RKO (cell line): ENCODE measurements at places on chromosomes 12 and 14.

- DNase-seq: no peak
These were observed 17.8 kb upstream of the SALL2 start for GRCh38 chr14:21543963-21544362.

GRCh38 chr14:22399776-22400175 is 189.2 kb downstream of the DAD1 start:
- no peak for DNase-seq

DNA sequence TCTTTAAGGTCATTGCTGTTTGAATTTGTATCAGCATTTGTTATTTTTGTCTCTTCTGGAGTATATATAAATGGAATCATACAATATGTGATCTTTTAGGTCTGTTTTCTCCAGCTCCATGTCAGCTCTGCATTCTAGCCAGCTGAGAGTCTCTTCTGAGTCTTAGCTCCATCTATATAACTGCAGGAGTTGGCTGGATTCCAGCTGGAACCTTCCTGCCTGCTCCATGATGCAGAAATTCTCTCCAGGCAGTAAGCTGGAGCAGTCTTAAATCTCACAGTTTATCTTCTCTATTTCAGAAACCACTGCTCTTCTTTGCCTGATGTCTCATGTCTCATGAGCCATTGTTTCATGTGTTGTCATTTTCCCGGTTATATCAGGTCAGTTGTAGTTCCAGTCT is 827.6 kb downstream of the NRXN3 start:
- no peak for DNase-seq

DNA sequence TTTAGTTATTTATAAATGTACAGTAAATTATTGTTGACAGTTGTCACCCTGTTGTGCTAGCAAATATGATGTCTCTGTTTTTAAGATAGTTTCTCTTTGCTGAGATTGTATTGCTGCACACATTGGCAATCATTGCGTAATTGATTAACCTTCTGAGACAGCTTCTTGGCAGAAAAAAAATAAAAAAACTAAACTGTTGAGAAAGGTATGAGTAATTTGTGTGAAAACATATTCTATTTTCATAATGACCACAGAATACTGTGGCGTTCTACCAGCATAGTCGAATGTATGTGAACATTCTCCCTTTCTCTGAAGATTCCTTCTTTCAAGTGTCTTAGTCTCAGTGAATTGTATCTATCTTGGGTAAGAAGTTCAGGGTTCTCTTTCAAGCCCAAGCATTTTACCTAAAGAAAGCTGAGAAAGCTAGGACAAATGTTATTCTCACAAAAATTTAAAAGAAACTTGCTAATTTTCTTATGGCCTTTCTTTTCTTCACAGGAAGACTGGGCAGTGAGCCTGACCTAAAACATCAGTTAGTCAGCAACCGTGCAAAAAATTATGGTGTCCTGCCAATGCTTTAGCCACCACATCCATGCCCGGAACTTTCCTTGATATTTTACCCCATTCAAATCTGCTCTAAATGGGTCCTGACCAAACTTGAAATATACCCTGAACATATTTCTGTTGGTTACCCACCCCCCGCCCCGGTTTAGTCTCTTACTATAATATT is 69.0 kb upstream of the REP15 start:
- DNase-seq: no peak

DNA sequence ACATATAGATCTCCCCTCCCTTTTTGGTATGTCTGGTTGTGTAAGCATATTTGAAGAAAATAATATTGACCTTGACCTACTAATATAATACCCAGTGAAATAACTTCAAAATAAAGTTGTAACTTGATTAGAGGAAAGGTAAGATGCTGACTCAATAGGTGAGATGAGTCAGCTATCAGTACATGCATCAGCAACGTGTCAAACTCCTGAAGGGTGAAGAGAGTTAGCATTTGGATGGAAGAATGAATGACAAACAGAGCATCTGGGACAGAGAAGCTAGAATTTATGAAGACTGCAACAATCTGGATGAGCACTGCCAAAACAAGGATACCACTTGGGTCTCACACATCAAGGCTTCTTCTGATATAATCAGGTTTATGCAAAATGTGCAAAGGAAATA is 74.9 kb downstream of the PPP2R5E start:
- no peak for DNase-seq
